ENCODE measurements at places on chromosomes 4 and X.

- peak; percentile 19 for DNase-seq
Observed at GRCh38 chrX:7083468-7084396, 63.8 kb upstream of the STS start.

GRCh38 chr4:183241322-183241640 is 78.8 kb downstream of the CLDN22 start:
- DNase-seq: no peak

- no peak for DNase-seq
Observed at GRCh38 chr4:100590325-100590724, 72.5 kb upstream of the EMCN start.

DNA sequence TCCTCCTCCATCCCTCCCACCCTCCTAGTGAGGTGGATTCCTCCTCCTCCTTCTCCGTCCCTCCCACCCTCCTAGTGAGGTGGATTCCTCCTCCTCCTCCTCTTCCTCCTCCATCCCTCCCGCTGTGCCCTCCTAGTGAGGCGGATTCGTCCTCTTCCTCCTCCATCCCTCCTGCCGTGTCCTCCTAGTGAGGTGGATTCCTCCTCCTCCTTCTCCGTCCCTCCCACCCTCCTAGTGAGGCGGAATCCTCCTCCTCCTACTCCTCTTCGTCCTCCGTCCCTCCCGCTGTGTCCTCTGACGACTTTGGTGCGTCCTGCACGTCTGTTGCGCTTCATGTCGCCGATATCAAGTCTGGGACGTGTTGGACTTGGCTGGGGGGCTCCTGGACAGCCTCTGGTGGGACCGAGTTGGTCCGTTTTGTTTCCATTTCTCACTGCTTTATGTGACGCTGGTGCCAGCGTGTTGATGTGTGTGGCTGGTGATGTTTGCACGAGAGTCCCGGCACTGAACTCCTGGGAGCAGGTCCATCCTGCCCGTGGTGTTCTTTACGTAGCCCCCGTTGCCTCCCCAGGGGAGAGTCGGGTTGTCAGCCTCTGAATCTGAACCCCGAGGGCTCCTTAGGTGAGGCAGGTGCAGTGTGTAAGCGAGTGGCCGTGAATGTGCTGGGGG is 5.4 kb downstream of the AKAP17A start:
- DNase-seq: no peak

GRCh38 chr4:168631241-168632162 is 134.7 kb downstream of the PALLD start:
- no peak for DNase-seq

DNA sequence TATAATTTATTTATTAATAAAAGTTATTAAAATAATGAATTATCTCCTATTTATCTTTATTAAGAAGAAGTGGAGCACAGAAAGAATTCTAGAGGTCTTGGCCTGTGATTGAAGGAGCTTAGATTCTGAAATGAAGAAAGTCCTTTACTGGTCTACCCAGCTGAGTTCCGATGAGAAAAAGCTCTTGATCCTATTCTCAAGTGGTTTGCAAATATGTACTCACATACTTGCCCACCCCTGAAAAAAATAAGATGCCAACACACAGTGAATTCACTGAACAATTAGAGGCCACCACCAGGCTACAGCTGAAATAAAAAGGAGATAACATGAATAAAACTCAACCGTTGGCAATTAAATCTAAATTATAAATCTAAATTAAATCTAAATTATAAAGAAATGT is 253.4 kb downstream of the MAPK10 start:
- no peak for DNase-seq

GRCh38 chr4:184115399-184115798 is 102.3 kb downstream of the ENPP6 start:
- no peak for DNase-seq

Measured in stimulated activated CD4-positive, alpha-beta T cell treated with anti-CD3 and anti-CD28 coated beads, TNF-alpha, amount 100 ng/mL, for 48 hours (primary cell).